ENCODE measurements at places on chromosomes 2 and 18.
A peak's percentile ranks its signal among the peaks of the same experiment; 100 is the strongest.

DNA sequence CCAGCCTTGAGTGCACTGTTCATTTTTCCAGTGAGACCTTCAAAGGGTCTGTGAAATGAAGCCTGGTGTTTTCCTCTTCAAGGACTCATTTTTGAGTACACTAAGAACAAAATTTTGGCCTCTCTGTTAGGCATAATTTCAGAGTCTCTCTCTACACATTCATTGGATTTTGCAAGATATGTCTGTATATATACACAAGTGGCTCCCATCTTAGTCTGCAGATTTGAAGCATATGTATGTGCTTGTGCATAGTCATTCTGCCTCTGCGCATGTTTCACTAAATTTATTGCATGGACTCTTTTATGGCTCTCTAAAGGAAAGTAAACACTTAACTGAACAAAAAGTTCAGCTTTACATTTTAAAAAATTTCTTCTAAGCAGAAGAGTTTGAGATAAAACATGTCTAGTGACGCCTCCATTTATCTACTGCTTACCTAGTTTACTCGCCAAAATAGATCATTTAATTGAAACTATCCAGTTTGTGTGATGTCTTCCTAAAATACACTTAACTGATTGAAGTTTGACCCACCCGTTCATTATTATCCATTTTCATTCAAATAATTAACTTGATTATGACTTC lies 145.9 kb downstream of the FMNL2 start:
- no peak for DNase-seq

DNA sequence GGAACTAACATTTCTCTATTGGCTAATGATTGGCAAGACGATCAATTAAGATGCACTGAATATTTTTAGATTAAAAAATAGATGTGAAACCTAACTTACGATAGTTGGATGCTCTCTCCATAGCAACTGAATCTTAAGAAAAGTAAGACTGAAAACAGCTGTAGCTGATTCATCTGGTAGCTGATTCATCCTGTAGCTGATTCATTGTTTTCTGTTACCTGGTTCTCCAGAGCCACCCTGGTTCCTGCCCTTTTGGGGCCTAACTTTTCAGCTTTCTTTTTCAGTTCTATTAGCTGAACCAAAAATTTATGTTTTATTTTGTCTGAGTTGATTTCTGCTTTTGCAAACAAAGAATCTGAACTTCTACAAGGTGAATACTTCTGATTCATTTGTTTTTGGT lies 22.7 kb upstream of the SPR start:
- DNase-seq, result no peak

- no peak for DNase-seq
These were observed 601.1 kb upstream of the SETBP1 start for GRCh38 chr18:44079606-44080005.

- DNase-seq, result no peak
These were observed 123.2 kb downstream of the OLA1 start for GRCh38 chr2:174125090-174125489.

DNA sequence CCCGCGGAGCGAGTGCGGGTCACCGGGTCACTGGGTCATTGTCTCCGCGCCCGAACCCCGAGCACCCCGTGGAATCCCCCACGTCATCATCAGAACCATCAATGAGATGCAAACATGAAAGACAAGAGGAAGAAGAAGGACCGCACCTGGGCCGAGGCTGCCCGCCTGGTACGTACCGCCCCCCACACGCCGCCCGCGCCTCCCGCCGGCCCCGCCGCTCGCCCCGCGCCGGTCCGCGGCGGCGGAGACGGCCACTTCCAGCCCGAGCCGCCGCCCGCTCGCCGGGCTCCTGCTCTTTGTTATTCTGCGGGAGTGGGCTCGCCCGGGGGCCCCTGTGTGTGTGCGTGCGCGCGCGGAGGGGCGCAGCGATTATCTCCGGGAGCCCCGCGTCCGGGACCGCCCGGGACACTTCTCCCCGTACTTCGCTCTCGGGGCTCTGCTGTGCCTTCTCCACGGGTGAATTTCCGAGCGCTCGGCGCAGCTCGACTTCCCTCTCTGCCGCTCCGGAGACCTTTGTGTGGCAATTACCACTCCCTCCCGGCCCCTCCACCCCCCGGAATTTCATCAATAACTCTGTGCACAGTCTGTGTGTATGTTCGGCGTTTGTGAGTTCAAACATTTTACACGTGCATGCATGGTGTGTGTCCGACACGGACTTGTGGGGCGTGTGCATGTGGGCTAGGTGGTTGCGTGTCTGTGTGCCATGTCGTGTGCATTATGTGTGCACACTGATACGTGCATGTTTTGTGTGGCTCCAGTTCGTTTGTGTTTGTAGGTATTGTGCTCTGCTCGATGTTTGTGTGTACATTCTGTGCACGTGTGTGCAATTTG lies 714 bp downstream of the ASXL3 start:
- peak; percentile 36 for DNase-seq

- no peak for DNase-seq
These were observed 3.1 kb upstream of the SNED1 start for GRCh38 chr2:240995041-240996021.

DNA sequence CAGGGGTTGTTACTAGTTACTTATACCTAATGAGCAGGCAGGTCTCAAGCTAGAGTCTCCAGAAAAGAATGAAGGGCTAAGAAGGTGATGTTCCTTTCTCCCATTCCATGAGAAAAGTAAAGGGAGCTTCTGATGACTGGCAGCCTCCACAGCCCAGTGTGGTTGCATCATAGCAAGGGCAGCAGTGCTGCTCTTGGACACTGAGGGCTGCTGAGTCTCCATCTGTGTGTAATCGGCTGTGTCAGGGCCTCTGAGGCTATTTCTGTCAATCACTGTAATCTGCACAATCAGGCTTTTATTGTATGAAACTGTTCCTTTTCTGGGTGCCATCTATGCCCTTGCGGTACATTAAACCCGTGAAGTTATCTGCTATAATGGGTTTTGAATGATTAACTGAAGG lies 164.1 kb upstream of the FBXO11 start:
- no peak for DNase-seq
